ENCODE measurements at places on chromosomes 3 and 15. TPM values are rescaled to one million over a fixed set of nuclear protein-coding genes. Genes with fewer than 3 reads are reported as not detected.

- DNase-seq, result no peak
Measured at GRCh38 chr3:134869153-134869726, 74.2 kb downstream of the EPHB1 start.

SLC28A1 gene
- total RNA-seq, result not detected

GRCh38 chr15:85168642-85169173 lies 187.1 kb downstream of the PDE8A start:
- DNase-seq, result peak; percentile 25

GRCh38 chr3:34387826-34388564 lies 589.6 kb downstream of the PDCD6IP start:
- DNase-seq, result no peak

- DNase-seq, result no peak
Measured at GRCh38 chr15:89021224-89021623, 67.0 kb upstream of the ABHD2 start.

DNA sequence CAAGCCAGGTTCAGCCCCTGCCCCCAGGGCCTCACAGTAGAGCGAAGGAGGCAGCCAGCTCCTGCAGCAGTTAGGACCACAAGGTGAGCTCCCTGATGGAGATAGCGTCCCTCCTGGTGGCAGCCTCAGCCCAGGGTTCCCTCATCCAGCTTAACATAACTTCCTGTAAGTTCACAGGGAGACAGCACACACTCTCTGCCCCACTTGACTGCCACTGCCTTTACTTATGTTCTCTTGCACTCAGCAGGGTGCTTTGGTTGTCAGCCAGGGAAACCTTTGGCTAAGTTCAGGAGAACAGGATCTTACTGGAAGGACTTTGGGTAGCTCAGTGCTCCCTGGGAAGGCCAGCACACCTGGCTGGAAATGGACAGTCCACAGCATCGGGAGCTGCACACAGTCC lies 10.9 kb downstream of the KBTBD13 start:
- no peak for DNase-seq

DNA sequence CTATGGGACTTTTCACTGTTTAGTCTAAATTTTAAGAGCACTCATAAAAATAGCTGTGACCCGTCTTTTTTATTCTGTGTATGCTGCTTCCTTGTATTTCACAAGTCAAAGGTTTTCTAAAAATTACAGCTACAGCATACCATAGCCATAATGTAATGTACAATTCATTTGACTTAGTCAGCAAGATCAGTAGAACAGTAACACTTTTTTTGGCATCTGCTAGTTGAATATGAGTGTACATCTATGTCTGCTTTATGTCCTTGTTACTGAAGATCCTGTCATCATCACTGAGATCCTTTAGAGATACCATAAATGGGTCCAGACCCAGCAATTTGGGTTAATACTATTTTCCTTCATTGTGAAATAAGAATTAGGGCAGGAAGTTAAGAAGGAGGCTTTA lies 42.2 kb downstream of the CMSS1 start:
- DNase-seq, result no peak

Data from CD8-positive, alpha-beta T cell (primary cell).